Activated CD4-positive, alpha-beta T cell treated with anti-CD3 and anti-CD28 coated beads, Interleukin-2, amount 10 ng/mL, durations not matched to agents 24 days and 14 days (primary cell): ENCODE measurements at places on chromosomes 1 and 21. TPM values are rescaled to one million over a fixed set of nuclear protein-coding genes. Genes with fewer than 3 reads are reported as not detected.

AVPR1B gene
- not detected in 2 replicates for total RNA-seq

GRCh38 chr21:38244885-38245869 lies 11.6 kb upstream of the KCNJ15 start:
- peak; percentile 88 for DNase-seq

SLC16A4 gene
- 0.43 and 0.44 TPM in 2 replicates for total RNA-seq

OLIG2 gene
- total RNA-seq: not detected in 2 replicates

GRCh38 chr1:197234581-197234980 lies 33.5 kb upstream of the CRB1 start:
- no peak for DNase-seq

GRCh38 chr1:117045644-117046043 lies 14.5 kb upstream of the TTF2 start:
- DNase-seq: no peak

DNA sequence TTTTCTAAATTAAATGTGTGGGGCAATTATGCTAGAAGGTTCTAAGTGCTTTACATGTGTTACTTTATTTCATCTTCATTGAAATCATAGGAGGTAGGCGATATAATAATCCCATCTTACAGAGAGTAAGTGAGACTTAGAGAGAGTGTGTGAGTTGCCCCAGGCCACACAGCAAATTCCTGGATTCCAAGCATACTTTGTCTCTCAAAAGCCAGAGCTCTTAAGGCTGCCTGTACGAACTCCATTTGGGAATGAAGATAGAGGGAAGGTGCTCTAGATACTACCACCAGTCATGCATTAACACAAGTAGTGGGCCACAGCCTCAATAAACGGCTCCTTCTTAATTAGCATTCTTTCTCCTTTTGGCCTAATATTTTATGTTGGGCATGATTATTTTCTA lies 170.1 kb downstream of the SIPA1L2 start:
- DNase-seq: no peak

SZT2 gene
- 54.0 and 56.2 TPM in 2 replicates for total RNA-seq

GRCh38 chr1:148352470-148353053 lies 130.5 kb downstream of the PPIAL4G start:
- no peak for DNase-seq

SPAG17 gene
- total RNA-seq: not detected in 2 replicates

GRCh38 chr1:108000620-108001111 lies 35.7 kb upstream of the VAV3 start:
- no peak for DNase-seq

DRAXIN gene
- total RNA-seq: not detected in 2 replicates

DNA sequence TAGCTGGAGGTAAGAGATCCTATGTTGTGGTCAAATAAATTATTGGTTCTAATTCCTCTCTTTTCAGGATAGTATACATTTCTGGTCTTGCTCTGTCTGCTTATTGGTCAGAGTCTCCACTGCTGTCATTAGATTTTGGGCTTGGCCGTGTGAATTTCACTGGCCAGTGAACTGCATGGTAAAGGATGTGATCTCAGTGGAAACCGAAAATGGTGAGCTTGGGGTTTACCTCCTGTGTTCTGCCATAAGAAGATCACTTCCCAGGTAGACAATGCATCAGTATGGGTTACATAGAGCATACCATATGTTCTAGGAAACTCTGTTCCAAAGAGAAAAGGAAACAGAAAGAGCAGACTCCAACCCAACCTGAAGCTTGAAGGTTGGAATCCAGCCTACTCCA lies 1123.3 kb upstream of the B3GALT2 start:
- no peak for DNase-seq

DNA sequence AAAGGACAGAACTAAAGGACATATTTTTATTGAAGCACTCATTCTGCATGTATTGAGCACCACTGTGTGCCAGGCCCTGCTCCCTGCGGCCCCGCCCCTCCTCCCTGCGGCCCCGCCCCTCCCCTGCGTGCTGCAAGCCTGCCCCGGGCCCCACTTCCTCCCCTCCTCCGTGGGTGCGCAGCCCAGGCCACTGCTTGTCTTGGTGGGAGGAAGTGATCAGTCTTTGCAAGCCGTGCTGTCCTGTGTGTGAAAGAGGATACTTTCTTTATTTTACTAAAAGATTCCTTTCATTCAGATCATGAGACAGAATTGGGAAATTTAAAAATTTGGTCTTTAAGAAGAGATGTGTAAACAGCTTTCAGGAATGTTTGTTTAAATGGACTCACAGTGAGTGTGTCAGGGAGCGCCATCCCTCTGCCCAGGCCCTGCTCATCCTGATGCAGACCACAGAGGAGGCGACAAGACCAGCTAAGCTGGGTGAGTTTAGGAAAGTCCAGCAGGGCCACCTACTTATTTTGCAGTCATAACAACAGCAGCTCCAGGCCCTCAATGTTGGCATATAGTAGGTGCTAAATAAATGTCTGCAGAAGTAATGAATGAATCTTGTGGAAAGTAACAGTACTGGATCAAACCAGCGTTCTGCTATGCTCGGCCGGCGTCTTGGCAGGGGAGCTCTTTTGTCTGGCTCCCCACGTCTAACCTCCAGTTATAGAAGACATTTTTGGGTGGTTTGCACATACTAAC lies 88.3 kb upstream of the SELENON start:
- DNase-seq: peak; percentile 80

DNA sequence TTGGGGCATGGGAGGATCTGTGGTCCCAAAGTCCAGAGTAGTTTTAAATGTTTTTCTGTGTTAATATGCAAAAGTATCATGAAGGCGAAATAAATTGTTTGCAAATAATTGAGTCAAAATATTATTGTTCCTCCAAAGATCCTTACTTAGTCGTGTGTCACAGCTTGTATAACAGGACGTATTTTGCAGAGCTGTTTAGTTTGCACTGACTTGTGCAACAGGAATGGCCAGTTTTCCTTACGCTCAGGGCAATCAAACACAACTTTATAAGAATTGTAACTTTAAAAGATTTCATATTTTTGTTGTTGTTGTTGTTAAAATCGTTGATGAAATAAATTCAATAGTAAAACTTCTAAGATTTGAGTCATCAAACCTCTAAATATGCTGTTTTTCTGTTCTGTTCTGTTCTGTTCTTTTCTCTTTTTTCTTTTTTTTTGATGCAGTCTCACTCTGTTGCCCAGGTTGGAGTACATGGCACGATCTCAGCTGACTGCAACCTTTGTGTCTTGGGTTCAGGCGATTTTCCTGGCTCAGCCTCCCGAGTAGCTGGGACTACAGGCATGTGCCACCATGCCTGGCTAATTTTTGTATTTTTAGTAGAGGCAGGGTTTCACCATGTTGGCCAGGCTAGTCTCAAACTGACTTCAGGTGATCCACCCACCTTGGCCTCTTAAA lies 60.6 kb downstream of the UCK2 start:
- no peak for DNase-seq

DNA sequence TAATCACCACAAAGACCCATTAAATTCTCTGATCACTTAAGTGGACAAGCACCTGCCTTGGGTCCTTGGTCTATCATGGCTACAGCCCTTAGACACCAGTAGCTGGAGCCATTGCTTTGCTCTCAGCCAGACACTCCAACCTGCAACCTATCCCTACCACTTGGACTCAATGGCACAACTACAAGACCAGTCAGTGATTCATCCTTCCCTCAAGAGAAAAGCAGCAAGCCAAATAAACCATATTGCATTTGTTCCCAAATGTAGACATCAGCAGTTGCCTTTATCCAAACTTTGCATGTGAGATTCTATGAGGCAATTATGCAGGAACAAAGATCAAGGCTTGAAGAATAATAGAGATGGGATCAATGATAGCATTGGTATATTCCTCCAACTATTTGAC lies 263.4 kb downstream of the HHIPL2 start:
- DNase-seq: no peak

UBQLN4 gene
- total RNA-seq: 64.3 and 65.0 TPM in 2 replicates

DNA sequence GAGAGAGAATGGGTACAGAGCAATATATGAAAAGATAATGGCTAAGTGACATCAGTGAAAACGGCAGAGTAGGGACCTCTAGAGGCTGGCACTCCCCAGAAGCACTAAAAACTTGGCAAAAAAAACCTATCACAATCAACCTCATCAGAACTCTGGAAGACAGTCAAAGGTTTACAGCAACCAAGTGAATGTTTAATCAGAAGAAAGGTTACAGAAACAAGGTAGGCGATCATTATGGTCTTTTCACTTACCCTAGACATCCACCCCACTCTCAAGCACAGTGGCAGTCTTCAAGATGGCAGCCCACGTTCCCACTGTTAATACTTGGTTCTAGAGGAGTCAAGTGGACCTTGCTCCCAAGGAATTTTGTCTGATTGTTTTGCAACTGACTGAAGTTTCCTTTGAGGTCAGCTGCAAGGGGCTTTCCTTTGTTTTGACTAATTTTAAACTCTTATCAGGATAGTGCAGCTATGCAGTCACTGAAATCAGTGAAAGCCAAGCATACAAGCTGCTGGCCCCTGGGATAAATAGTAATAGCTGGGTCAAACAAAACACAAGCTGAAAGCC lies 7.2 kb downstream of the KIFAP3 start:
- DNase-seq: no peak

AMIGO1 gene
- 1.1 TPM in 2 replicates for total RNA-seq

DNA sequence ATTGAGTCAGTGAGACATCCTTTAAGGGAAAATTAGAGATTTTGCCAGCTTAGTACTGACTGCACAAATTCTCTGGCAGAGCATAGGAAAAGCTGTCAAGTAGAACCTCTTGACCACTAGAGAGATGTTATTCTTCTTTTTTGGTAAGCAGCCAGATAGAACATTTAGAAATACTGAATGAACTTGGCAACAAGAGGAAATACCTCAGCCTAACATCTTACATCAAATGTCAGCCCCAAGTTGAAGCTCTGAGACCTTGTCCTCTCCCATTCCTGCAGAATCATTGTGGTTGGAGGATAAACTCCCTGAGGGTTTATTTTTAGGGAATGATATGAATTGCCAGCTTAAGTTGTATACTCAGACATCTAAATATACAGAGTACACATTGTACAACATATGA lies 53.5 kb downstream of the MIGA1 start:
- no peak for DNase-seq

DNA sequence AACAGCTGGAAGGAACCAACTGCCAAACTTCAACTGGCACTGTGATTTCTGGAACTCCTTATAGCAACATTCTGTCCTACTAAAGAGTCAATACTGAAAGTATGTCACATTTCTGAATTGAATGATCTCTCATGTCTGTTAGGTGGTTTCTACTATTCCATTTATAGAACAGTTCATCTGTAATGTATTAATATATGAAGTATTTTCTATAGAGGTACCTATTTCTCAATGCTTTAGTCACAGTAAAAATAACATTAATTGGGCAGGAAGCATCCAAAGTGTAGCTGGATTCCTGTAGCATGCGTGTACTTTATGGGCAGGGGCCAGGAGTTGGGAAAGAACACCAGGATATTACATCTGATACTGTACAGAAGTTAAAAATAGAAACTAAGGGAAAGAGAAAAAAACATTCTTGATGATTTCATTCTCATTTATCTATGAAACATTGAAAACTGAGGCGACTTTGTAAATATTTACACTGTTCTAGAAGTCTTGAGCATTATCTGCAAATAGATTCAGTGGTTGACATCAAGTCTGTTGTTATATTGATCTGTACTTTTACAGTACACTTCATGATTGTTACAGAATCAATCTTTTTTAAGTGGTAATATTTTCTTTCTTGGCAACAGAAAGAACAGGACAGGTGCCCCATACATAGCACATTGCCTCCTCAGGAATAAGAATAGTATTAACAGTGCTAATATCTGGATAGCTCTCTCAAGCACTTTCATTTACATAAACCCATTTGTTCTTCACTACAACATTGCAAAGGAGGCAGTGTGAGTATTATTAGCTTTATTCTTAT lies 6.2 kb upstream of the ZNF281 start:
- DNase-seq: no peak

KMO gene
- 0.09 TPM in 1 of 2 replicates, not detected in the other for total RNA-seq

- no peak for DNase-seq
Measured at GRCh38 chr1:118338936-118339335, 153.9 kb upstream of the SPAG17 start.
